Stimulated activated CD4-positive, alpha-beta T cell treated with anti-CD3 and anti-CD28 coated beads, TNF-alpha, amount 100 ng/mL, for 1 hour (primary cell): ENCODE measurements at places on chromosomes 6 and 20.

GRCh38 chr20:41249411-41250281 lies 67.9 kb downstream of the ZHX3 start:
- no peak for DNase-seq

- DNase-seq = no peak
Observed at GRCh38 chr6:163414946-163415619, 565 bp downstream of the QKI start.

- DNase-seq = peak; percentile 28
Observed at GRCh38 chr6:37696841-37697662, 631 bp downstream of the MDGA1 start.

DNA sequence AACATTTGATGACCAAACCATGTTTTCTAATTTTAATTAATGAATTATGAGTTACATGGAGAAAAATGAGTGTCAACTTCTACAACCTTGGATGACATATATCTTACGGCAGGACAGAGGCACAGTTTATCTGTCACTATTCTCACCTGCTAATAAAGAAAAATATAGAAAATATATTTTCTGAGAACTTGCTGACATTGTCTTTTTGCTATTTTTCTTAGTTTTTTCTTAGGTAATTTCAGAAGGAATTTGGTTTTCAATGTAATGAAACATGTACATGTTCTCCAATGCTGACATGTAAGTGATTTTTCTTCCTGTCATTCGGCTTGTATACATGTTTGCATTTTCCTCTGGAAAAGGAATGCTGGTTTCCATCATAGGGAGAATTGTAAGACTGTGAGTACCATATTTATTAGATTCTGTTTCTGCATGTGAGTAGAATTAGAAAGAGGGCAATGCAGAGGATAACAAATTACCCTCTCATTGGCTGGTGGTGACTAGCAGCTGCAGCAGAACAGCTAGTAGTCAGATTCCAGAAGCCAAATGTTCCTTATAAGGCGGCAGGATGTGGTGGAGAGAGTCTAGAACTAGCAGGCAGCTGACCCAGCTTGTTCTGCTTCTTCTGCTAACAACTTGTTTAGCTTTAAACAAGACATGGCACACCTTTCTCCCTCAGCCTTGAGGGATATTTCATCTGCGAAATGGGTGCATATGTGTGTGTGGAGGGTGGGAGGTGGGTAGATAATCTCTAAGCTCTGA lies 132.8 kb upstream of the SPACA1 start:
- no peak for DNase-seq

GRCh38 chr20:50151034-50151743 lies 2.3 kb downstream of the PEDS1 start:
- no peak for DNase-seq

DNA sequence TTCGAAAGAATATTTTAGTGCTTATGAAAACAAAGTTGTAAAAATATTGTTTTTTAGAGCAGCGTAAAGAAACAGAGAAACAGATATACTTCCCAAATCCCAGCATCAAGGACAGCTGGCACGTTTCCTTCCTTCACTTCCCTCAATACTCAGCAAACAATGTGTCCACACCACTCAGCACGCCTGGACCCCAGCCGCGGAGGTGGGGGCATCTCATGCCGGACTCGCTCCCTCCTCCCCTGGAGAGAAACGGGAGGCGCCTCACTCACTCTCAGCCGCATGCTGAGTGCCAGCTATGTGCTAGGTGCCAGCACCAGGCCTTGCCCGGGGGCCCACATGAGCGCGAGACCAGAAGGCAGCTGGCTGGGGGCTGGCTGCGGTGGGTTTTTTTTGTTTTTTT lies 34.7 kb downstream of the SLC2A4RG start:
- DNase-seq = no peak

GRCh38 chr6:80793411-80793810 lies 686.9 kb downstream of the BCKDHB start:
- no peak for DNase-seq

- DNase-seq = no peak
Observed at GRCh38 chr6:151068761-151069312, 170.9 kb upstream of the AKAP12 start.

DNA sequence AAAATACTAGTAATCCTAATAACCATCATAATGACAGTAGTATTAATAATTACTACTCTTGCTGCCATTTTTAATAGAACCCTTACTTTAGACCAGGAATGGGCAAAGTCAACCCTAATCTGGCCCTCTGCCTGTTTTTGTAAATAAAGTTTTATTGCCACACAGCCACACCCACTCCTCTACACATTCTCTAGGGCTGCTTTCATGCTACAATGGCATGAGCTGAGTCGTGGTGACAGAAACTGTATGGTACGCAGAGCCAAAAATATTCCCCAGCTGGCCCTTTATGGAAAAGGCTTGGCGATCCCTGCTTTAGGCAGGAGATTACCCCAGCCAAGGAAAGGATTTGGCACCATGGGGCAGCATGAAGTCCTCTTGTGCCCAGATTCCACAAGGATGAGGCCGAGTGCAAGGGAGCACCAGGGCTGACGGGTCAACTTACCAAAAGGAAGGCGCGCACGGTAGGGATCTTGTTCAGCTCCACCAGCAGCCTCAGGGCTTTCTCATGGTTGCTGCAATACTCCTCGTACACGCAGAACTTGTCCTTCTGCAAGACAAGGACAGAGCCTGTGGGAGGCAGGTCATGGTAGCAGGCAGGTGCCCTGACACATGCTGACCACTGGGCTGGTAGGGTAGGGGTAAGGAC lies 93.6 kb downstream of the PREX1 start:
- DNase-seq = no peak

DNA sequence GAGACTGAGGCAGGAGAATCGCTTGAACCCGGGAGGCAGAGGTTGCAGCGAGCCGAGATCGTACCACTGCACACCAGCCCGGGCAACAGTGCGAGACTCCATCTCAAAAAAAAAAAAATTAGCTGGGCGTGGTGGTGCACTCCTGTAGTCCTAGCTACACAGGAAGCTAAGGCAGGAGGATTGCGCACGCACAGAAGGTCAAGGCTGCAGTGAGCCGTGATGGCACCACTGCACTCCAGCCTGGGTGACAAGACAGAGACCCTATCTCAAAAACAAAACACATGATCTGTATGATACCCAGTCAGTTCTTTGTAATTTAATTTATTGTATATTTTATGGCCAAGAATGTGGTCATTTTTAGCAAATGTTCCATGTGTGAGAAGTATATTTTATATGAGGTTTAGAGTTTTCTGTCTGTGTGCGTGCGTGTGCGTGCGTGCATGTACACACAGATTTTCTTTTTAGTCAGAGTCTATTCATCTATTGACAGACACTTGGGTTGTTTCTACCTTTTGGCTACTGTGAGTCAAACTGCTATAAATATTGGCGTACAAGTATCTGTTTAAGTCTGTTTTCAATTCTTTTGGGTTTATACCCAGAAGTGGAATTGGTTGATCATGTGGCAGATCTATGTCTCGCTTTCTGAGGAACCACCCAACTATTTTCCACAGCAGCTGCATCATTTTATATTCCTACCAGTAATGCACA lies 22.2 kb upstream of the MYL9 start:
- DNase-seq = no peak

DNA sequence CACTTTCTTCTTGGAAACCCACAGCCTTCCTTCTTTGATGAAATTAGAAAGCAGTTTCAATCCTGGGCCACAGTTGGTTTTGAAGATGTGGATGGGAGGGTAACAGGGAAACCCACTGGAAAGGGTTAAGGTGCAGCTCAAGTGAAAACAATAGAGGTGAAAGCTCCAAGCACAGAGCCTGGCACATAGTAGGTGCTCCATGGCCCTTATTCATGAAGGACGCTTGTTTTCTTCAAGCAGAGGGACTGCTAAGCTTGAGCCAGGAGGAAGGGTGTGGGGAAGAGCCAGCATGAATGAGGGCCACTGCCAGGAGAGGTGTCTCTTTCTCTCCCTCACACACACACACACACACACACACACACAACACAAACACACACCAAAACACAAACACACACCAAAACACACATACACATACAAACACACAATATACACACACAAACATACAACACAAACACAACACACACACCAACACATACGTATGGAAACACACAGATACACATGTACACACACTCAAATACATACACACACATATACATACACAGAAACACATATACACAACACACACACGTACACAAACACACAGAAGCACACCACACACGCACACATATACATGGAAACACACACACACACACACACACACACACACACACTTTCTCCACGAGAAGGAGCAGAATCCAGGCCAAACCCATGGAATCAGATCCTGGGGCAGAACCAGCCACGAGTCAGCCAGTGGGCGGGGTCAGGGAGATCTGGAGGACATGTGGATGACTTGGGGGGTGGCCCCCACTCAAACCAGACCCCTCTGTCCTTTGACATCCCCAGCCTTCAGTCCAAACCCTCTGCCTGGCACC lies 23.7 kb upstream of the RBPJL start:
- no peak for DNase-seq

DNA sequence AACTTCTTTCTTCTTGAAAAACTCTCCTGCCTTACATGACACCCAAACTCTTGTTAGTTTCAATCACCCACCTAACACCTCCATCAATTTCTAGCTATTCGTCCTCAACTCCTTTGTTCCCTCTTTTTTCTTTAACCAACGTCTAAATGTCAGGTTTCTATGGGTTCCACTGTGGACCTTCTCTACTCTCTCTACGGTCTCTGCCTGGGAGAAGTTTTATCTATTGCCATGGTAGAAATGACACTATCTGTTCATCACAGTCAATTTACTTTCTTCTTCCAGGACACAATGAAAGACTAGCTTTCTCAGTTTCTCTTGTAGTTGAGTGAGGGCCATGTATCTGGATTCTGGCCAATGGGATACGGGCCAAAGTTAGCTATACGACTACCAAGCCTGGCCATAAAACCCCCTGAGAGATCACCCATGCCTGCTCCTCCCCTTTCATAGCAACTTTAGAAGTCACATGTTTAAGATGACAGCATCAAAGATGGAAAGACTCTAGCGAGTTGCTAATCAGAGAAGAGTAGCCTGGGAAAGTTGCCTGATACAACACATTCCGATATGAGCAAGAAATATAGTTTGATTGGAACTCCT lies 17.9 kb downstream of the RNGTT start:
- no peak for DNase-seq

- no peak for DNase-seq
Observed at GRCh38 chr6:13406781-13407180, 78.4 kb upstream of the TBC1D7 start.

DNA sequence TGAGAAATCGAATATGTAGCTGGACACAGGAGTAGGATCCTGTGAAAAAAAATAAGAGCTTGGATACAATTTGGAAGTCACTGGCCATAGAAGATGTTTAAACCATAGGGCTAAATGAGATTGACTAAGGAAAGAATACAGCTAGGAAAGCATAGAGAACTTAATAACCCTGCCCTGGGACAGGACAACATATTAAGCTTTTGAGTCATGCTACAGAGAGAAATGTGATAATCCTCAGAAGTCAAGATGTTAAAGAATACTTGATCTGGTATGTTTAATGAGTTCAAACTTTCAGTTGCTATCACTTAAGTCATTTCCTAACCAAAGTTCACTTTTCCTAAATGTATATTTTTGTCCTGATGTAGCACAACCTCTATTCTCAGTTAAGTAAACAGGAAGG lies 154.6 kb upstream of the TSHZ2 start:
- no peak for DNase-seq

DNA sequence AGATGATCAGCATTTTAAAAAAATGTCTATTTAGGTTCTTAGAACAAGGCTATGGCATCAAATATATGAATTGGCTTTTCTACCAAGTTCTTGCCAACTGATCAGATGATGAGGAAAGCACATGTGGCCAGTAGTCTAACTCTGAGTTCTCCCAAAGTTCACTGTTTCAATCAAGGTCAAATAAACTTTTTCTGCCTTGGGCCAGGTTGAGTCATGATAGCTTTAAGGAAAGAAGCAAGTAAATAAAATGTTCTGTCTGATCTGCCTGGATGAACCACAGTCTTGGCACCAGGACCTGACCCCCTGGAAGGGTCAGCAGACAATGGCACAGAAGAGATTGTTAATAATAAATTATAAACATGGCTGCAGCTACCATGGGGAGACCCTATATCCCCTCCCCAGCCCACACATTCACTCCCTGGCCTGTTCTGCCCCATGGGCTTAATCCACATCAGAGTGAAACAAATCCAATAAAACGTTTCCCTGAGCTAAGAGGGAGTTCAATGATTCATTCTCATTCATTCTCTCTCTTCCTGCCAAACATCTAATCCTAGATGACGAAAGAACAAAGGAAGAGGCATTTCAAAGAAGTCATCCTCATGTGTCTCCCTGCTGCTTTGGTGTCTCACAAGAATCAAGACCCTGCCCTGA lies 661.6 kb downstream of the DHX35 start:
- no peak for DNase-seq

DNA sequence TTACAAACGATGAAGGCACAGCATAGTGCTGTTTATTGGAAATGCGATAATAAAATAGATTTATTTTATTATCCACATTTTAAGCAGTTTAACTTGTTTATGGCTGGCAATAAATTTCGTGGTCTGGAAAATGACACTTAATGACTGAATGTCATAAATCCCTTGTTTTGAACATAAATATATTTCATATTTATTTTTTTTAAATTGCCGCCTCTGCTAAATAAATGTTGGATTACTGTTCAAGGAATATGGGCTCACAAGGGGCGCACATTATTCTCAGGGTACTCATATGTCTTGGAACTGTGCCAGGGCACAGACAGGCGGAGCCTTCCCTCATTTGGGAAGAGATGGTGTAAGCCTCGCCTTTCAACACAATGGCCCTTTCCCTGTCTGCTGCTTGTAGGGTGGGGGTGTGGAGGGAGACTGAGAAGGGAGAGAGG lies 134.3 kb downstream of the PXDC1 start:
- DNase-seq = no peak

GRCh38 chr6:25883536-25883935 lies 9.5 kb upstream of the SLC17A3 start:
- no peak for DNase-seq

DNA sequence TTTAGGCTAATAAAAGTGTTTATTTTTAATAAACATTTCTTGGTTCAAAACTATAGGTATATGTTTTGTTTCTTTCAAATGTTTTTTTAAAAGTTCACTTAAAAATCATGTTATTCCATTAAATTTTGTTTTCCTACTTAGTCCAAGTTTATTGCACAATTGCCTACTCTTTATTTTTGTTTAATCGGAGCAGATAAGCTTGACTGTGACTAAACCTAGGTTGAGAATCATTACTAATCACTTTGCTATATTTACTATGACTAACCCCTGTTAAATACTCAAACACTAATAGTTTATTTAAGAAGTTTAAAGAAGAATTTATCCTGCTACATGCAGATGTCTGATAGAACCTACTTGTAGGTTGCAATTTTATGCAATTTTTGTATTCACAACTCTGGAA lies 18.8 kb downstream of the MAP3K4 start:
- no peak for DNase-seq

- DNase-seq = no peak
Observed at GRCh38 chr6:164159061-164159460, 744.5 kb downstream of the QKI start.

GRCh38 chr6:159047891-159048685 lies 3.3 kb upstream of the TAGAP start:
- DNase-seq = no peak
